ENCODE measurements at places on chromosomes 5 and 9.

DNA sequence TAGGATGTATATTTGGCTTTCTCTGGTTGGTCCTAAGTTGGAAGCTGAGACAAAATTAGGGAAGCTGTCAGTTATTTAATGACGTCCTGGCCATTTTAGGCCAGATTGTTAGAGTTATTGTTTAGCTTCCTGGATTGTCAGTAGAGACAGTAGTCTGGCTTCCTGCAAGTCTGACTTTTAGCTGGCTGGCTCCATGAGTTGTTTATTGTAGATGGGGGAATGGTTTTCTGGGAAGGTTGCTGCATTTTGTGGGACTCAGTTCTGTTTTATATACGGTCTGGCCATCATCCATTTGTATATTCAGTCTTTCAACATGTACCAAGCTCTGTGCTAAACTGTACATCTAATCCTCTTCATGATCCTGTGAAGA is 68.3 kb downstream of the SGCD start:
- DNase-seq = no peak

DNA sequence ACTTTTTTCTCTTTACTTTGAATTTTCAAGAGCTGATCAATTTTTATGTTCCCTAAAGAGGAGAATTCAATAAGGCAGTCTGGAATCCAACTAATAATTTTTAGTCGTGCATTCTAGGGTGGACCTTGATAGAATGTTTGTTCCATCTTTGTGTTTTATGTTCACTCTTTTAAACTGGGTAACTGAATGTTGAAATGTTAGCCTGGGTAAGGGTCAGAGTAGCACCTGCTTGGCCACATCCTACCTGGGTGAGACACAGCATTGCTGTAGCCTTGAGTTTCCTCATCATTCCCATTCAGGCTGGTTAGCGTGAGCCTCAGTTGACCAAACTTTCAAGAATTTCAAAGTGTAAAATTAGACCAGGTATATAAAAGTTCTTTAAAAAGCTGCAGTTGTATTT is 85.0 kb downstream of the SGCD start:
- no peak for DNase-seq

DNA sequence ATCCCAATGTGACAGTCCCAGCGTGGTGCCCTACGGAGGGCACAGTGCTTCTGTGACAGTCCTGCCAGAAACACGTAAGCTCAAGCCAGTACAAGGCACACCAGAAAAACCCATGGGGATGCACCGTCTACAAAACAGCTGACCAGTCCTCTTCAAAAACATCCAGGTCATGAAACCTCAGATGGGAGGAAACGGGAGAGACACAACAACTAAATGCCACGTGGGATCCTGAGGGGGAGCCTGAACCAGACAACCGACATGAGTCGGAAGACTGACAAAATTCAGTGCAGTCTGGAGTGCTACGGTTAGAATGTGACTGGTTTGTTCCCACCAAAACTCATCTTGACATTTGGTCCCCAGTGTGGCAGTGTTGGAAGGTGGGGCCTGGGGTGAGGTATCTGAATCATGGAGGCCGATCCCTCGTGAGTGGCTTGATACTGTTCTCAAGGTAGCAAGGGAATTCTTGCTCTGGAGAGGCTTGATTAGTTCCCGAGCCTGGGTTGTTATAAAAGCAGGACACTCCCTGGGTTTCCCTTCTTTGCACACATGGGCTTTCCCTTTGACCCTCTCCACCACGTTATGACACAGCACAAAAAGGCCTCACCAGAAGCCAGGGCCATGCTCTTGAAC is 55.4 kb downstream of the ADAMTS2 start:
- no peak for DNase-seq

DNA sequence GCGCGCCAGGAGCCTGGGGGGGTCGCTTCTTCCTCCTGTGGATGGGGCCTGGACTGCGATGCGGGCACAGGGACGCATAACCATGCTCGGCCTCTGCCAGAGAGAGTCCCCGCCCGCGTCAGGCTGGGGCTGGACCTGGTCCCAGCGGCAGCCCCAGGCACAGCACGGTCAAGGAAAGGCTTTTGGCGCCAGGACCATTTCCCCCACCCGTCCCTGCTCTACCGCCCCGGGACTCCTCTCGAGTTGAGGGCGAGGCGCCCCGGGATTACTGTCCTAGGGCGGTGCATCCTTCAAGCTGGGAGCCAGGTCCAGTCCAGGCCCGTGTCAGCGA is 341 bp downstream of the MXD3 start:
- DNase-seq = no peak

DNA sequence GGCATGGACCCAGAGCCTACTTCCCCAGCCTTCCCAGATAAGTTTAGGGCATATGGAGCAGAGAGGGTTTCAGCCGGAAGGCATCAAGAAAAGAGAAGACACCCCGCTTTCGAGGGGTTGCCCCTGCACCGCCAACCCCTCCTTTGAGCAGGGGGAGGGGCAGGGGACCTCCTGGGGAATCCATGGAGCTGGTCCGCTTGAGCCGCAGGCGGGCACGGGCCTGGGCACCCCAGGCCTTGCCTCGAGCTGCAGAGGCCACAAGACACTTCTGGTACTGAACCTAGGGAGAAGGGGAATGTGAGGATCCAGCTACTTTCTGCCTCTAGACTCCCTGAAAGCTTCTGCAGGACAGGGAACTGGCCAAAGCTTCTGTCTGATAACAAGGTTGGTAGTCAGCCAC is 1.3 kb upstream of the SRA1 start:
- no peak for DNase-seq

DNA sequence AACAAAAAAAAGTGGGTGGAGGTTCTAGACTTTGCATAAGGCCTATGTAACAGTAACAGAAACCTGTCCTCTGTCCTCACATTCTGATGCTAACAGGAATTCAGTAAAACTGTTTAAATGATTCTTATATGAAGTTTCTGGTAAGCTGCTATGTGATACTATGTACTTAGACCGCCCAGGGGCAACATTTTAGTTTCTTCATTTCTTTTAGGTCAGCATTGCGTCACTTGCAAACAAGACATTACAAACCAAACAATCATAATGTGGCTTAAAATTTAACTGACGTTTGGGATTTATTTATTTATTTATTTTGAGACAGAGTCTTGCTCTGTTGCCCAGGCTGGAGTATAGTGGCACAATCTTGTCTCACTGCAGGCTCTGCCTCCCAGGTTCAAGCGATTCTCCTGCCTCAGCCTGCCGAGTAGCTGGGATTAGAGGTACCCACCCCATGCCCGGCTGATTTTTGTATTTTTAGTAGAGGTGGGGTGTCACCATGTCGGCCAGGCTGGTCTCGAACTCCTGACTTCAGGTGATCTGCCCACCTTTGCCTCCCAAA is 44.3 kb downstream of the TENT4A start:
- no peak for DNase-seq

GRCh38 chr5:142977363-142978051 is 207.3 kb downstream of the ARHGAP26 start:
- DNase-seq = peak; percentile 77

- no peak for DNase-seq
Observed at GRCh38 chr9:70861376-70861775, 260.0 kb downstream of the TRPM3 start.

- DNase-seq = no peak
Observed at GRCh38 chr9:134378901-134379338, 52.7 kb downstream of the RXRA start.

GRCh38 chr5:137752905-137753690 is 1.1 kb downstream of the HNRNPA0 start:
- peak; percentile 45 for DNase-seq

DNA sequence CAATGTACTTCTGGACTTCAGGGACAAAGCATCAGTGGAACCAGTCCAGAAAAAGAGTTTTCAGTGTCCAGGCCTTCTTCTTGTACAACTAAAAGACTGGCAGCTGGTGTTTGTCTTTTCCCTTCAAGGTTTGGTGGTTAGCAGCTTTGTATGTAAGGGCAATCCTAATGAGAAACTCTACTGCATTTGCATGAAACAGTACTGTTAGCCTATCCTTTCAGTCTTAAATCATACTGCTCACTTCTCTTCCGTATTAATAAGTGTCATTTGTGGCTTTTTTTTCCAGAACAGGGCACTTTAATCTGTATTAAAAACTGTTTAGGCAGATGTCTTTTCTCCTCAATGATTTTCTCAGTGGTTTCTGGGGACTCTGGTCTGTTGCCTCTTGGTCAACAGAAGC is 48.9 kb downstream of the FAM174A start:
- DNase-seq = peak; percentile 31

- DNase-seq = peak; percentile 89
Observed at GRCh38 chr5:35924950-35925722, 13.3 kb downstream of the CAPSL start.

DNA sequence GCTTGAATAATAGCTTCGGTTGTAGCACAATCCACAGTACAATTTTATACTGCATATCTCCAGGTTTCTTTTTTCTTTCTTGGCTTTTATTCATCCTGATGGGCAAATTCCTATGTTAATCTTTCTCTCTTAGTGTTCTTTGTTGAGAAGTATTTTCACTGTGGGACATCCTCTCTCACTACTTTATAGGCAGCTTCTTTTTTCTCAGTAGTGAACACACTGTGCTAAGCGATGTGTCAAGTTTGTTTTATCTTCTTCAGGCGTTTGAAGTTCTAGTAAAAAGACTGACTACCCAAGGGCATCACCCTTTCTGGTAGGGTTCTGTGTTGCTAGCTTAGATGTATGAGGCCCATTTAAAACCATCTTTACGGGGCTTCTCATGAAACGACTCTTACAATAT is 182.1 kb downstream of the FAM170A start:
- no peak for DNase-seq

GRCh38 chr9:85514256-85514655 is 227.5 kb downstream of the AGTPBP1 start:
- no peak for DNase-seq

DNA sequence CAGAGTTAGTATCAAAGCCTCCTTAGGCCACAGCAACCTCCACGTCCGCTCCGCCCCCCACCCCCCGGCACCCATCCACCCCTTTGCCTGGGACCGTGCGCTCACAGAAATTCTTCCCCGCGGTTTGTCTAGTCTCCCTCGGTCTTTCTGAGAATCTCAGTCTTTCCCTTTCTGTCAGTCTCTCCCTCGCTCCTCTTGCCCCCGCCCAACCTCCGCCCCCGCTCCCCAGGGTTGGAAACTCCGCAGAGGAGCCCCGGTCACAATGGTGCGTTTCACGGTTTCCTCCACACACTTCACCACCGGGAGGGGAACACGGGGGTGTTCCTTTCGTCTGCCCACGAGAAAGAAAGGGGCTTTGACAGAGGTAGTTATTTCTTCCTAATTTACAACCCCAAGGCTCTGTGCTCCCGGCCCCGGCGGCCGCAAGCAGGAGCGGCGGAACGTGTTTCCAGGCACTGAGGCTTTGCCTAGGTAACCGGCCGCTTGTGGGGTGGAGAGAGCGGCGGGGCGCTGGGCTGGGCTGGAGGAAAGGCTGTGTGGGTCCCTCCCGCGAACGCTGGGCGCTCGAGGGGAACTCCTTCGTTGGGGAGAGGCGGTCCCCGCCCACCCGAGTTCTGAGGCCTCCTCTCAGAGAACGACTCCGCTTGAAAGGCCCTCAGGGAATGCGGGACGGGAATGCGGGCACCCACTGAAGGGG is 2.1 kb downstream of the NR4A3 start:
- DNase-seq = peak; percentile 41

- no peak for DNase-seq
Observed at GRCh38 chr9:119273984-119274665, 95.1 kb downstream of the BRINP1 start.

- peak; percentile 28 for DNase-seq
Observed at GRCh38 chr5:142015781-142016533, 3.1 kb upstream of the GNPDA1 start.

DNA sequence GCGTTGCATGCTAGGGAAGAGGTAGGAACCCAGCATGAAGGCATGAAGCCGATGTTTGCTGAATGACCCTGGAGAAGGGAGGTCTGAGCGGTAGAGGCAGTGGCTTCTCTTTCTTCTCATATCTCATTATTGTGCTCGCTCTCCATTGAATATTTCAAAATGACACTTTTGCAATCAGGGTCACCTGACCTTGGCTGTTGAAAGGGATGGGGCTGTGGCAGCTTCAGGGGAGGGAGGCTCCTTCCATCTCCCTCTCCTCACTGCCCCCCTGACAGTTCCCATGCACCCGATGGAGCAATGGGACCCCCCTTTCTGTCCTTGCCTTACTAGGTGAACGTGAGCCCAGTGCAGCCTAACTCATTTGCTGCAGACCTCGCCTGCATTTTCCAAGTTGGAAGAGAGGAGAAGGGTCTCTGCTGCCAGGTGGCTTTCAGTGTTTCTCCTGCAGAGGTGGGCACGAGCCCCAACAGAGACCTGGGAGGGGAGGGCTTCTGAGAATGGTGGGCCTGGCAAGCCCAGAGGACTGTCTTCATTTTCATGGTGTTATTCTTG is 17.9 kb downstream of the STC2 start:
- DNase-seq = no peak

DNA sequence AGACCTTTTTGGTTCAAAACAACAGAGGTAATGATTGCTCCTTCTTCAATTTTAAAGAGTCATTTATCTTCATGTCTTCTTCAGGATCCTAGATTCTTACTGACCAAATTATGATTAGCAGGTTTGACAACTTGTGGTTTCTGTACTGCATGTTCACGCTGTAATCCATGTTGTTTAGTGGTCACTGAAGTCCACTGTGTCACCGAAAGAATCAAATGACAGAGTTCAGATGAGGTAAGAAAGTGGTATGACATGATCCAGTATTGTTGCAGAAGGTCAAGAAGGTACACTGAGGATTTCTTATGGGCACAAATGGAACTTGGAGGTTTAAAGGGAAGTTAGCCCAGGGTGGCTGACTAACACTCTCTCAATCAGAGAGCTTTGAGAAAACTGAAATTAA is 649.2 kb downstream of the EFNA5 start:
- DNase-seq = no peak

GRCh38 chr9:81717061-81717746 is 27.9 kb upstream of the TLE1 start:
- no peak for DNase-seq

DNA sequence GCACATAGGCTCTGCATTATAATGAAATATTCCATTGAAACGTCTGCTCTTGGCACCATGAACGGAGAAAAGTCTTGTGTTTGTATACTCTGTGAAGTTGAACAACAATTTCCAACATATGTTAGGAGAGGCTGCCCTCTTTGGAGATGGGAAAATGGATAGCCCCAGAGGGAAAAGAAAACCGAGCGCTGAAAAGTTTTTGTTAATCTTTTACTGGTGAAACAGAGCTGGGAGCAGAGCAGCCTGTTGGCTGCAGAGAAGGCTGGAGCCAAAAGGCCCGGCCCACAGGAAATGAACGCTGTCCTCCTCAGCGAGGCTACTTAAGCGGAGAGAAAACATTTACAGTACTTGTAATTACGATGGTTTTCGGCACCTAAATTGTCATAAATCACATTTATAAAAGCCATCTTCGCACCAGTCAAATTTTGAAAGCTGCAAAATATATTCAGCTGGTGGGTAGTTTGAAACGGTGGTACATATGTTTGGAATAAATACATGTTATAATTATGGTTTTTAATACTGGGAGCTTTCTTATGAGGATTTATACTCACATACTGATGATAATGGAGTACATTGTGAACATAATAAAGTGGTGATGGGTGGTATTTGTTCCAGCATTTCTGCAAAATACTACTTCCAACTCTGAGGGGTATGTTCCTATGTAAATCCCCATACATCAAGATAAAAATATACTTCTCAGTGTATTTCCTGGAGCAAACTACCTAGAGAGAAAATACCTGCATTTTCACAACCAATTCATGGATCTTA is 129.6 kb upstream of the CNTLN start:
- DNase-seq = no peak

Data from GM12865 (cell line).